Stimulated activated CD8-positive, alpha-beta memory T cell treated with anti-CD3 and anti-CD28 coated beads, Interleukin-15, amount 100 ng/mL, for 4 hours (primary cell): ENCODE measurements at places on chromosomes 7 and 10.
A peak's percentile ranks its signal among the peaks of the same experiment; 100 is the strongest.

GRCh38 chr10:76935941-76936613 is 701.5 kb downstream of the KCNMA1 start:
- no peak for DNase-seq

GRCh38 chr7:5572439-5572838 is 148.8 kb upstream of the TNRC18 start:
- no peak for DNase-seq

DNA sequence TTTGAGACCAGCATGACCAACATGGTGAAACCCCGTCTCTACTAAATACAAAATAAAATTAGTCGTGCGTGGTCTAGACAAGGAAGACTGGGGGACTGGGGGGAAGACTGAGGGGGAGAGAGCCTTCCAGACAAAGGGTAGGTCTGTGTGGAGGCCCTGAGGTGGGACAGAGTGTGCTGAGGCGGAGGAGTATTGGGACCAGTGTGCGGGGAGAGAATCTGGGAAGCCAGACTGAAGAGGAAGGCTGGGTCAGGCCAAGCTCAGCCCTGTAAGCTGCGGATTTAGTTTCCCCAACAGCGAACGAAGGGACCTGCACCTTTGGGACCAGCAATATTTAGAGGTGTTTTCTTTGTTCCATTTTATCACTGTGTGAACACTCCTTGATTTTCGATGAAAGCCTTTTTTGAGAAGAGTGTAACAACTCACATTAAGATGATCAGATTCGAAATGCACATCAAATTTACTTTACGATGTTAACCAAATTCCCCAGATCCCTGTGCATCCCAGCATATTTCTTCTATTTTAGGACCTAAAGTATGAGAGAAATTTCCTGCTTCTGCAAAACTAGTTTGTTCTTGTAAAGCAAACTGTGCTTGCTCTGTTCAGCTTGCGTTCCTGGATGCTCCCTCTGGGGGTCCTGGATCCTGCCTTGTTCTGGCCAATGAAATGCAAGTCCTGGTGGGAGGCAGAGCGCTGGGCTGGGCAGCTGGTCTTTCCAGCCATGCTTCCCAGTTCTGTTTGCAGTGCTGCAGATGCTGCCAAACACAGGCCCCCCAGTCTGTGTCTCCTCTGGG is 39.4 kb downstream of the PLAU start:
- no peak for DNase-seq

GRCh38 chr7:117014673-117015133 is 61.4 kb downstream of the ST7 start:
- DNase-seq = no peak

- DNase-seq = no peak
Observed at GRCh38 chr7:19522486-19522885, 186.4 kb downstream of the POLR1F start.

GRCh38 chr7:8389593-8390261 is 43.7 kb upstream of the NXPH1 start:
- DNase-seq = no peak

- no peak for DNase-seq
Observed at GRCh38 chr7:33237036-33237435, 107.7 kb downstream of the BBS9 start.

GRCh38 chr10:97519342-97519741 is 20.6 kb downstream of the UBTD1 start:
- DNase-seq = no peak

GRCh38 chr7:155580367-155580766 is 34.0 kb upstream of the CNPY1 start:
- no peak for DNase-seq

DNA sequence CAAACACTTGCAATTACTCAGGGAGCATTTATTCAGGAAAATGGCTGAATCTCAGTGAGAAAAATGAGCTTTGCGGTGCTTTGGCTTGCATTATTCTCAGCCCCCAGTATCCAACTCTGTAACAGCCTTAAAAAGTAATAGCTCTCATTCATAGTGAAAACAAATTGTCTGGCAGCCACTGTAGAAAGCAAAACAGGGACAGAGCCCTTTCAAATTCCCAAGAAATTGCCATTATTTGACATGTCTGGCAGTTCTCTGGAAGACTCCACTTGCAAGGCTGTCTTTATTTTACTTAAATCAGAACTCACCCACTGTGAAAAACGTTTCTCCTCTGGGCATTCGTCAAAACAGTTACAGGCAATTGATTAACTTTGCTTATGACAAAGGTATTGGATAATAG is 122.5 kb downstream of the NPSR1 start:
- DNase-seq = no peak

- no peak for DNase-seq
Observed at GRCh38 chr7:367351-367901, 77.5 kb downstream of the FOXL3 start.

DNA sequence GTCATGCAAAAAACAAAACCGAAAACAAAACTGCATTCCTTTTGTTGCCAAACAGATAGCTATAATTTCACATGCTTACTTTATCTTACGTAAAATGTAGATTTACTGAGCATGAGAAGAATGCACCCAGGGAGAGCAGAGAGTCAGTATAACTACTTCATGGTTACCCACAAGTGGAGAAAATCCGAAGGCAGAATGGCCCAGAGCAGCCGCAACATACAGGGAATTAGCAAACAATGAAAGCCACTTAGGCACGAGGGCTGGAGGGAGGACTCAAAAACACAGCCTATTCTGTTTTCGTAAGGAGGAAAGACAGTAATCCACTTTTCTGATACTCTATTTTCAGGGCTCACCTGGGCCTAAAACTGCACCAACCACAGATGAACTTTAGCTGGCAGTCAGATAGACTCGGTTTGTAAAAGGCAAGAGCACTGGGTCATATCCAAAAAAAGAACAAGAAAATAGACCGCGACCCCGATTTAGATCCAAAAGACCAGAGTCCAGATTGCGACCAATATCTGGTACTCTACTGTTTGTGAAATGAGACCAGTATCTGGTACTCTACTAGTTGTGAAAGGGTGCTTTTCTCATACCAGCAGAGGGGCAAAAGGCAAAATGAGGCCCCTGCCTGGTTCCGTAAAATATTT is 1.3 kb downstream of the ITPRIP start:
- DNase-seq = no peak

DNA sequence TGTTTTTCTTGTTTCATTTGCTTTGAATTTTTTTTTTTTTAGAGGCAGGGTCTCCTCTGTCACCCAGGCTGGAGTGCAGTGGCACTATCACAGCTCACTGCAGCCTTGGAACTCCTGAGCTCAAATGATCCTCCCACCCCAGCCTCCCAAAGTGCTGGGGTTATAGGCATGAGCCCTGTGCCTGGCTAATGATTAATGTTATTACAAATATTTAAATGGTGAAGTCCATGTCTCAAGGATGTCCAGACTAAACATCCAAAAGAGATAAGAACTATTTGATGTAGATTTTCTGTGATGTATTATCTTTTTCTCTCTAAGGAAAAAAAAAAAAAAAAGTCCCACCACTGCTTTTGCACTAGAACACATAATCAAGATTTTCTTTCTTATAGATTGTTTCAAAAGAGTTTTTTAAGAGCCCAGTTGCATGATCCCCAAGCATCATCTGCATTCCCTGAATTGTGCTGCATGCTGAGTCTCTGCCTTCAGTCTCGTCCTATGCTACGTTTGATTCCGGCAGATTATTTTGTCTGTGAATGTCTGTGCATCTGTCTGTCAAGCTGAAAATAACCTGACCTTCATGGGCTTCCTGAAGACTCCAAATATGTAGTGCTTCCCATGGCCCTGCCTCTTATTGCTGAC is 33.4 kb downstream of the MACROH2A2 start:
- no peak for DNase-seq

DNA sequence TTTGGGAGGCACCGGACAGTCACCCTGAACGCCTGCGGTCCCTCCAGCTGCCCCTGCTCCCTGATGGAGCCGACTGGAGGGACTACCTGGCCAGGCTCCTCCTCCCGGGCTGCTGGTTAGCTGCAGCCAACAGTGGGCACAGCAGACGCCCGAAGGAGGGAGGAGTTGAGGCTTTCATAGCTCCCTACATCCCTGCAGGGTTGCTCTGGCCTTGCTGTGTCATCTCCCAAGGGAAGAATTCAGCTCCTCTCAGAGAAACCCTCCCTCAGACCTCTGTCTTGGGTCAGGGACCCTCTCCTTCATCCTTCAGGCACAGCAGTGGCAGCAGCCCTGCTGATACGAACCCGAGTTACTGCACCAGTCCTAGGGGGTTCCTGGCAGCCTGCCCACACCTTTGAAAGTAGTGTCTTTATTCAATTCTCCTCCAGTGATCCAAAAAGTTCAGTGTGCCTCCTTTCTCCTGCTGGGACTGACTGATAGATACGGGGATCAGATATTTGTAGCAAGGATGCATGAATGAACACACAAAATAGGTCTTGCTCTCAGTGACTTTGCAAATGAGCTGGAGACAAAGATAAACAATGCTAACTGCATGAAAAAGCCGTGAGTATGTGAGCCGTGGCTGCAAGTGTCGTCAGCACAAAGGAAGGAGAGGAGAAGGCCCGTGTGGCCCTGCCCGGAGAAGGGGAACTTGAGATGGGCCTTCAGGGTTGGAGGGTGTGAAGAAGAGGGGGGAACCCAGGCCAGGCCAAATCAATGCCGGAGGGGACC is 136.6 kb downstream of the PRKAG2 start:
- no peak for DNase-seq

DNA sequence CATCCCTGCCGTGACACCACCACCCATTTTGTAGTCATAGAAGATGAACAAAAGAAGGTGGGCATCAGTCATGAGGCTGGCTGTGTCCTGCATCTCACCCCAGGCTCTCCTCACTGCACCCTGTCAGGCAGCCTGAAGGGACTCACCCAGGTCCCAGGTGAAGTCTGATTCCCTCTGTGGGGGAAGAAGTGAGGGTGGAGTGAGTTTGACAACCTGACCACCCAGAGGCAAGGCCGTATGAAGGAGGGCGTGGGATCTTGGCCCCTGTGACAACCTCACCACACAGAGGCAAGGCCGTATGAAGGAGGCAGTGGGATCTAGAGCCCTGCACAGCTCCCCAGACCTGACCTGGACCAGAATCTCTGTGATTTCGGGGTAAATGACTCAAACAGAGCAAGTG is 152.5 kb downstream of the DIP2C start:
- DNase-seq = no peak

- DNase-seq = no peak
Observed at GRCh38 chr10:21516242-21517131, 9.0 kb downstream of the SKIDA1 start.

DNA sequence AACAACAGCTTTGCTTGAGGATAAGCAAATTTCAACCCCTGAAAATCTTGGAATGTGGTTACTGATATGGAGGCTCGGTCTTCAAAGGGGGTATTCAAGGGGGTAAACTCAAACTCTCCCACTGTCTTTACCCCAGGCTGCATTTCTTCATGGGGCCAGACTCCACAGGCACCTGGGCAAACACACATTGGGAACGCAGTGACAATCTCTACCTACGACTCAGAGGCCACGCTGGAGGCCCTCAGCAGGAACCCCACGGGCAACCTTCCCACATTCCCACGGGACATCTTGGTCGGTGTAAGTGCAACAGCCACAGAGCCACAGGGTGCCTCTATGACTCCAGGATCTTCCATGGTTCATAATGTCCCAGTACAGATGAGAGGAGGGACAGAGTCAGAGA is 2.2 kb upstream of the INSIG1 start:
- no peak for DNase-seq

GRCh38 chr10:32051926-32052325 is 4.3 kb downstream of the KIF5B start:
- DNase-seq = no peak

- DNase-seq = no peak
Observed at GRCh38 chr10:64091897-64092296, 570.7 kb downstream of the REEP3 start.

- no peak for DNase-seq
Observed at GRCh38 chr10:48671914-48672595, 12.6 kb upstream of the WDFY4 start.

- DNase-seq = no peak
Observed at GRCh38 chr7:66356277-66356721, 151.2 kb downstream of the TPST1 start.

- DNase-seq = no peak
Observed at GRCh38 chr7:137592232-137592896, 248.8 kb upstream of the PTN start.

GRCh38 chr7:10855583-10855982 is 118.1 kb upstream of the PHF14 start:
- DNase-seq = no peak

DNA sequence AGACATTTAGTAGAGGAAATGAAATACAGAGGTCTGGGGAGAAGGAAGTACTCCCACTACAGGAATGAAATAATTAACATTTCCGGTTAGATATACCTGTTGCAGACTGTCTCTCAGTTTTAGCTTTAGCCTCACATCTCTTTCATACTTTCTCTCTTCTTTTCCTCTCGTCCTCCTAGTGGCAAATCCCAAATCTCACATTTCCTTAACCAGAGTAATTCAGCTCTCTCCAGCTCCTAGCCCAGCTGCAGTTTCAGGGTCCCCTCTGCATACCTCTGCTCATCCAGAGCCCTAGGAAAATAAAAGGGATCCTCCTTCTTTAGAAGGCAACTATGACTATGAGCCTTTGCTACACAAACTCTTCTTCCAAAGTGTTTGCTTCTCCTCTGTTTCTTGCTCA is 643.2 kb downstream of the PHTF2 start:
- no peak for DNase-seq

GRCh38 chr10:67259319-67259929 is 333.6 kb downstream of the LRRTM3 start:
- DNase-seq = no peak

DNA sequence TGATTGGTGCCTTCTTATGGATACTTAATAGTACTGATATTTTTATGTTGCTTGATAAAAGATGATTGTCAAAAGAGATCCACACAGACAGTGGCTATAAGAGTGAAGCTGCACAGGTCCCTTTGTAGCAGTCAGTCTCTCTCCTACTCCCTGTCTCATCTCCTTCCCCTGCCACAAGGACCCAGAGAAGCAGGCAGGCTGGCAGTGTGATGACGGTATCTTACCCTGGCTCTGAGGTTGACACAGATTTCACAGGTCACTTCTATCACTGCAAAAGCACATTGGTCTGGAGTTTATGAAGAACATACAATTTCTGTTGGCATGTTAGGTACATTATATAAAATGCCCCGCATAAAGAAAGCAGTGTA is 64.4 kb upstream of the AHR start:
- peak; percentile 12 for DNase-seq

DNA sequence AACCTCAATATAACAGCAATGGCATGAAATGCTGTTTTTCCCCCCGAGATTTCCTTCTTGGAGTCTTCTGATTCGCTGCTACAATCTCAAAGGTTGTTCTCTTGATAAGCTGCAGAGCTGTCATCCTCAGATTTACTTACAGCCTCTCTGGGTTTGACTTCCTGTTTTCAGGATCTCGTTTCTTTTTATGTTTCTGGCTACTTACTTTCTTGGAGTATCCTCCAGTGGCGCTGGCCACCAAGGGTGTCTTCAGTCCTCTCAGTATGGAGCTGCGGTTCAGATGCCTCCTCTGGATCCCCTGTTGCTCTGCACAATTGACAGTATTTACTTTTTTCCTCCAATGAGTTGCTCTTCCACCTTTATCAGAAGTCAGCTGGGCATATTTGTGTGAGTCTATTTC is 152.0 kb upstream of the TMEM72 start:
- DNase-seq = no peak

GRCh38 chr7:106022193-106022821 is 59.2 kb downstream of the CDHR3 start:
- peak; percentile 34 for DNase-seq
